ENCODE measurements at places on chromosomes 11 and 22.

DNA sequence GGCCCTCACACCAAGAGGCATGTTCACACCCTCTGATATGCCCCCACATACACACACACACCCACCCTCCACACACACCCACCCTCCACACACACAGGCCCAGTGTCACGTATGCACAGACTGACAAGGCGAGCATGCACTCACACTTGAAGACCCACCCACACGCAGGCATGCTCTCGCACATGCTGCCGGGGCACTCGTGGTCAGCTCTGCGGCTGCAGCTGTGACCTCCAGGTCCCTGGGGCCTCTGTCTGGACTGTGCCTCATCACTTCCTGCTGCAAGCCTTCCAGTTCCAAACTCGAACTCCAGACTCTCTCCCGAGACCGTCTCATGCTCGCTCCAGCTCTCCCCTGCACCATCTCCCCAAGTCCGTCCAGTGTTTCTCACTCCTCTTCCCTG lies 9.5 kb downstream of the DCHS1 start:
- no peak for DNase-seq

DNA sequence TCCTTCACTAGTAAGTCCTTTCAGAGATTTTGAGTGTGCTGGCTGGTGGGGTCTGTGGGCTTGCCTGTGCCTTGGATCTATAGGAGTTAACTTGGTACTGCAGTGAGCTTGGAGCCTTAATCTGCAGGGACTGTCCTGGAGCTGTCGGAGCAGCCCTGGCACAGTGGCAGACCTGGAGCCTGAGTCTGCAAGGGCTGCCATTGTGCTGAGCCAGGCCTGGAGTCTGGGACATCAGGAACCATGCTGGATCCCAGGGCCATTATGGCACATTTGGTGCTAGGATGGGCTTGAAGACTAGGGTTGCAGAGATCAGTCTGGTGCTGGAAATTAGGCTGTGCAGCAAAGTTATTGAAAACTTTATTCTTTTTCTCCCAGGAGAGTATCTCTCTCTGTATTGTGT lies 665.4 kb downstream of the METTL15 start:
- no peak for DNase-seq

GRCh38 chr22:44168206-44168605 lies 12.5 kb upstream of the PARVG start:
- no peak for DNase-seq

GRCh38 chr11:116336540-116336939 lies 436.2 kb downstream of the BUD13 start:
- DNase-seq = no peak

- no peak for DNase-seq
Observed at GRCh38 chr11:57680552-57680874, 12.6 kb downstream of the ZDHHC5 start.

- DNase-seq = no peak
Observed at GRCh38 chr11:102794382-102794781, 3.6 kb downstream of the MMP1 start.

DNA sequence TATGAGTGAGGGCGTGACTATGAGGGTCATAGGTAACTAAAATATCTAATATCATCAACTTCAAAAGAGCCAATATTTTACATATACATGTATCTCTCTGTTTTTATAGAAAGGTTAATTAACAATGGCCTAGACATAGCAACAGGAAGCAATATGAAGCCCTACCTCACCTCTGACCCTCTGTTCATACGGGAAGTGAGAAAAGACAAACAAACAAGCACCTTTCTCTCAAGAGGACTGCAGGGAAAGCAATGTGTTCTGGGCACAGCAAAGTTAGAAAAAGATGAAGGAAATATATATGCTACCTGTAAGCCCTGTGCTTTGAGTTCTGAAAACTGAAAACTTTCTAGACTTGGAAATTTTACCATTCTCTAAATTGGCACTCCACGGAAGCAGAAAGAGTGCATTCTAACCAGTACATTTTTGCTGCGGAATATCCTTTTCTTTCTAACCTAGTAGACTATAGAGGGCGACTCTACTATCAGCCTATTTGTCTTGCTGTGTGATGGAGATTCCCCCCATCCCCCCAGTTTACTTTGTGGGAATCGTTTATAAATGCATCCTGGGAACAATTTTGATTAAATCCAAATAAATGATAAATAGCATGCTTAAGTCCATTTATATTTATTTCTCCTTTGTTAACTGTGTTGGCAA lies 830.4 kb upstream of the FAT3 start:
- no peak for DNase-seq

- DNase-seq = no peak
Observed at GRCh38 chr11:115682101-115682500, 177.9 kb upstream of the CADM1 start.

DNA sequence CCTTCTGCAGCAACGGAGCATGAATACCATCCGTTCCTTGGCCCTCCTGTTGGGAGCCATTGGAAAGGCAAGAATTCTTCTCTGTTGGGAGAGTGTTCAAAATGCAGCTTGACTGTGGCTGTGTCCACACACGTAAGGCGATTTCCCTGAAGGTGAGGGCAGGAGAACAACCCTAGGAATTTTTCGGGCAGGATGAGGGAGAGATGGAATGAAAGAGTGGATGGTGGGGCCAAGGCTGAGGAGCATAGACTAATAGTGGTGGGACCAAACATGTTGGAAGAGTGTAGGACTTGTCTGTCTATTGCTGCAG lies 924.9 kb downstream of the TBC1D22A start:
- no peak for DNase-seq

DNA sequence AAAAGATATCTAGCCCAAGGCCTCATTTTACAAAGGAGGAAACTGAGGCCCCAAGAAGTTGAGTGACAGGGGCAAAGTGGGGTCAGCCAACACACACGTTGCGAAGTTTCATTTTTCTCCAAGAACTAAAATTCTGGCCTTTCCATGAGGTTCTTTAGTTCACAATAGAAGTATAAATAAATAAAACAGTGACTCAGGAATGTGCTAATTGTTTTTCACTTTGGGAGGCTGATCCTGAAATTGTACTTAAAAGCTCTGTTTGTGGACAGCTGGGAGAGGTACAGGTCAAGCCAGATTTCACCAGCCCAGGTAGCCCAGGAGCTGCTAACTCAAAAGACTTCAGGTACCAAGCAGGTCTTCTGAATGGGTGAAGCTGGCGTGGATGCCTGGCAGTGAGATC lies 105.2 kb downstream of the TRAF6 start:
- no peak for DNase-seq

DNA sequence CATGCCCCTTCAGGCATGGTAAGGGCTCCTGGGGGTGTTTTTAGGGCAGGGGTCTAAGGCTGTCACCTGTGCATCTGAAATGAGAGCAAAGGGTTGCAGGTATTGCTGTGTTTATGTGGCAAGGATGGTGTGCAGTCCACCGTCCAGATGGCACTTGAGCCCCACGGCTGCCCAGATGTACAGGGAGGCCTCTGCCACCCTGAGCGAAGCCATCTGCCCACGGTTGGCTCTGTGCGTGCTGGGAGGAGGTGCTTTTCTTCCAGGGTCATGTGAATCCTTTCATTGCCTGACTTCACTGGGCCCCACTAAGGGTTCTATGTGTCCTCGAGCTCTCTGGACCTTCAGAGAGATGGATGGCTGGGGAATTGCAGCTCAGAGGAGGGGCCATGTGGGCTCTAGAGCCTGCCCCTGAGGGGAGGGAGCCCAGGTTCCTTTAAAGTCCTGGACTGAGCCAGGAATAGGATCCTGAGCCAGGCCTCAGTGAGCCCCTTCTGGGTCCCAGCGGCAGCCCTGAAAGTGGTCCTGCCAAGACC lies 89.9 kb downstream of the CTTN start:
- DNase-seq = no peak

GRCh38 chr11:112514011-112514740 lies 253.5 kb upstream of the PLET1 start:
- DNase-seq = no peak

DNA sequence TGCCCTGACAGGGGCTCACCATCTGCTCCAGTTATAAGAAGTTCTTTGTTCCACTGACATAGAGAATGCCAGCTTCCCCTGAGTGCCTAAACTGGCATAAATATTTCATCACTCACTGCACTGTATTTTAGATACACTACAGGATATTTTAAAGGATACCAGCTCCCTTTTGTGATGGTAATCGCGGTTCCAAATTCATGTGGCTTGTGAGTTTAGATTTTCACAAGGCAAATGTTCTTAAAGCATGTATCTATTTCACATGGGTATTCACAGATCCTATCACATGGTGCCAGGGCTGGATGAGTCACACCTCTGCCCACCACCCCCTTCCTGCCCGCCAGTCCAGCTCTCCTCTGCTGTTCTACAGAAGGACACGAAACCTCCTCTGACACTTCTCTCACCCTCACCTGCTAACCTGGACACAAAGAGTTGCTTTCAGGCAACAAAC lies 105.5 kb downstream of the KCNC1 start:
- DNase-seq = no peak

- no peak for DNase-seq
Observed at GRCh38 chr11:127616158-127616557, 615.6 kb upstream of the KIRREL3 start.

- no peak for DNase-seq
Observed at GRCh38 chr11:103906291-103906867, 130.1 kb upstream of the DDI1 start.

GRCh38 chr11:9757809-9758636 lies 94.1 kb downstream of the SWAP70 start:
- peak; percentile 85 for DNase-seq

DNA sequence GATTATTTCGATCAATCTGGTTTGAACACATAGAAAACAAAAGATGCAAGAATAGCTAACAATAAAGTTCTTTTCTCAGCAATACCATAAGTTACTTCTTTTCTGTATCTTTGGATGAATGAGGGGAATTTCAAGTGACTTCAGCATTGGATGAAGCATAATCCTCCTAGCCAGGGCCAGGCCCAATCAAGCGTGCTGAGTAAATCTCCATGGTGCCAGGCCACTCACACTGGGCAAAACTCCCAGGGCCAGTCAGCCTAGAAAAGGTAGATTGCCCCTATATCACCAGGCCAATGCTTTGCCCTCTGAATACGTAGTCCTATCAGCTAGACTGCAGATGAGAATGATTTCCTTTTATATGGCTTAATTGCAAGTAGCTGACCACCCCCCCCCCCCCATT lies 6.0 kb downstream of the CNTF start:
- no peak for DNase-seq

DNA sequence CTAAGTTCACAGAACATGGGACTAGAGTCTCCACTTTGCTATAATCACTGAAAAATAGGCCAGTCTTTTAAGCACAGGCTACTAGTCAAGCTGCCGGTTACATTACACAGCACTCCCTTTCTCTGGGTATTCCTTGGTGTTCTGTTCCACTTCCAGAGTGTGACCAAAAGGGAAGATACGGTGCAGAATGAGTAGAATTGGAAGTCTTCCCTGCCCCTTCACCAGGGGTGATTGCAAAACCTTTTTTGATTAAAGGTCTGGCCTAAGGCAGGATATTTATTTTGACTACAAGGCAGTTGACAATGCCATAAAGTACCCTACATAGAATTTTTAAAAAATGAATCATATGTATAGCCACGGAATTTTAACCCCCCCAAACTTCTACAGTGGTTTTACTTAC lies 59.6 kb upstream of the ADORA2A start:
- no peak for DNase-seq

- DNase-seq = no peak
Observed at GRCh38 chr22:19951346-19951745, 9.7 kb upstream of the TXNRD2 start.

DNA sequence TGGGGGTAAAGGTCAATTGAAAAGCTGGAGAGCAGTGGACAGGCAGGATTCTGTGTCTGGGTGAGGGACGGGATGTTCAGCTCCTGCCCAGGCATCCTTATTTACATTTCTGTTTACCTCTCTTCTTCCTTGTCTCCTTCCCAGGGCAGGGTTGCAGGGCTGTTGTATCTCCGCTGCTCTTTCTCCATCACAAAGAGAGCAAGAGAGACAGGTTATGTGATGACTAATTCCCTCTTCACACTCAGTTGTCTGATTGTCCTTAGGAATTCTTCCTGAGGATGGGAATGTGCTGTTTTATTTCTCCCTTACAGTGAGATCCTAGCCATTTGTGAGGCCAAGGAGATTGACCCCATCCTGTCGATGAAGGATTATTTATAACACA lies 104.9 kb downstream of the VPREB1 start:
- no peak for DNase-seq

DNA sequence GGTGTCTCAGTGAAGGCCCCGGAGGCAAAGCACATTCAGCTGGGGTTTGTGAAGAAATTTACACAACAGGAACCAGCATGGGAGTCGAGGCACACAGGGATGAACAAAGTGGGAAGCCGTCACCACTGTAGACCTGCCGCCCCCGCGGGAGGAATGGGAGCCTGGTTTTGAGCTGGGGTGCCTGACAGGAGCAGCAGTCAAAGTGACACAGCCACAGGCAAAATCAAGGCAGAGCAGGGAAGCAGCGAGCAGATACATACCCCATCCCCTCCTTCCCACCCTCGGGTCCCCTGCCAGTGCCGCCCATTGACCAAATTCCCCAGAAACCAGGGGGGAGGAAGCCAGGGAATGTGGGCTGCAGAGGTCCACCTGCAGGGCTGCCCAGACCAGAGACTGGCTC lies 20.8 kb downstream of the P2RX3 start:
- DNase-seq = no peak

GRCh38 chr11:96506953-96507354 lies 117.1 kb downstream of the JRKL start:
- no peak for DNase-seq

GRCh38 chr11:10117709-10118351 lies 176.2 kb downstream of the SBF2 start:
- no peak for DNase-seq

- DNase-seq = no peak
Observed at GRCh38 chr11:112223121-112223520, 3.1 kb upstream of the PTS start.

GRCh38 chr22:42289671-42290541 lies 19.5 kb upstream of the TCF20 start:
- DNase-seq = no peak

DNA sequence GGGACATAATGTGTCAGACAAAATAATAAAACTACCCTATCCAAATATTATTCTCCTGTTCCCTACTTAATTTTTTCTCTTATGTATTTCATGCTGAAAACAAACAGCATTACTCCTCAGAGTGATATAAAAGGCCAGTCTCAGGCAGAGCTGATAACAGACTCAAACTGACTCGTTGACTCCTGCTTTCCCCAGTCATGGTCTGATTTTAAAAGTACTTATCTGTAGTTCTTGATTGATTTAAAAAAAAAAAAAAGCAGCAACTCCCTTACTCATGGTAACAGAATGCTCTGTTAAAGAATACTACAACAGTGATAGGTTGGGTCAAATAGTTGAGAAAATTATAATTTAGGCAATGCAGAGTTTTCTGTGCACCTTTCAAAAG lies 90.3 kb upstream of the BARX2 start:
- no peak for DNase-seq

GRCh38 chr11:17802491-17802890 lies 67.9 kb downstream of the KCNC1 start:
- DNase-seq = no peak

- DNase-seq = no peak
Observed at GRCh38 chr11:43687120-43687791, 6.7 kb downstream of the HSD17B12 start.

GRCh38 chr22:18929459-18929858 lies 6.6 kb downstream of the PRODH start:
- DNase-seq = no peak
